ENCODE measurements at places on chromosomes 5 and 9.

GRCh38 chr5:112492291-112492690 is 73.2 kb upstream of the EPB41L4A start:
- DNase-seq, result peak; percentile 65

DNA sequence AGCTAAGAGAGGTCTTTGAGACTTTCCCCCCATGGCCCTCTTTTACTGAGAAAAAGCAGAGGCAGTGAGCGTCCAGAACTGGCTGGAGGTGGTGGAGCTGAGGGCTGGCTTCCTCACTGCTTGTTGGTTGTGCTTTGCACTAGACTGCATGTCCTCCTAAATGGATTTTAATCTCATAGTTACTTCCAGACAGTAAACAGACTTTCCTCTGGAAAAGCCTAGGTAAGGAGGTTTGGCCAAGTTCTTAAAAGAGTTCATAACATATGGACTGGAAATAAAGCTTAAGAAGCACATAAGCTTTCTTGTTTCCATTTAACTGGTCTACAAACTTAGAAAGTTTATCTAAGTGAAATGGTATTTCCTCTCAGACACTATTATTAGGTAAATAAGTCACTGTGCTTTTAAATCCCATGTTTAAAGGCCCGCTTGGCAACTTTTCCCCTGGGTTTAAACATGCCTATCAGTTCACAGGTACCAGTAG is 2.0 kb downstream of the ASPN start:
- DNase-seq, result no peak

DNA sequence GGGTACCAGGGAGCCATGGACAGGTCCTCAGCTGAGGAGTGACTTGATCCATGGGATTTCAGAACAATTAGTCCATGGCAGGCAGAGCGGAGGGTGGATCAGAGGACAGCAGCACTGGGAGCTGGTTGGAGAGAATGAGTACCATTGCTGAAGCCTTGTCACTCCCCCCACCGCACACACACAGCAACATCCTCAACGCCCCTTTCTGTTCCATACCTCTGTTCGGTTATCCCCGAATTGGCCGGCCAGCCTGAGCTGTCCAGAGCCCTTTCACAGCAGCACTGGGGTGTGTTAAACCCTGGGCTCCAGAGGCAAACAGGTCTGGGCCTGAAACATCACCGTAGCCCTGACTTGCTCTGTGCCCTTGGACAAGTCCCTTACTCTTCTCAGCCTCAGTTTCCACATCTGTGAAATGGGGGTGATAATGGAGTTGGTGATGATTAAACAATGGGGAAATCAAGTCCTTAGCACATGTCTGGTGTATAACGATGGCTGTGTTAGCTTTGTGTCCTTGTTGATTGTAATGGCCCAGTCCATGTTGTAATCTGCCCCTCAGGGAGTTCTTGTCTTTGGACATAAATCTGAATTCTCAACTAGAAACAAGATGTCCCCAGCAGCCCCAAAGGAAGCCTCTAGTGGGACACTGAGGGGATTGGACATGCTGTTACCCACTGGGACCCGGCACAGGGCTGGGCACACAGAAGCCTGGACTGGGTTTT is 16.9 kb downstream of the GSN start:
- no peak for DNase-seq

- no peak for DNase-seq
Measured at GRCh38 chr9:137785704-137786161, 91.8 kb upstream of the CACNA1B start.

- DNase-seq, result no peak
Measured at GRCh38 chr5:132447196-132447595, 43.4 kb downstream of the IRF1 start.

DNA sequence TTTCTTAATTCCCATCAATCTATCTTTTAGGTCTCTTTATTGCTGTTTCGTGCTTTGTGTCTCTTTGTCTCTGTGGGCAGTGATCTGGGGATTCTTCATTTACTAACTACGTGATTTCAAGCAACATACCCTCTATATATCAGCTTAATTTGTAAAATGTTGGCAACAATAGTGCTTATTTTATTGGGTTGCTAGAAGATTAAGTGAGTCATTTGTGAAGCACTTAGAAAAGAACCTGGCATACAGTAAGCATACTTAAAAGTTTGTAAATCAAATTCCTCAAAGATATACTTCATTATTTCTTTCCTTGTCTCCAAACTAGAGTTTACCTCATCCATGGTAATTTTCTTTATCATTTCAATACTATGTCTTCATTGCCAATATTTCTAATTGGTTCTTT is 669.7 kb downstream of the MAT2B start:
- no peak for DNase-seq

- DNase-seq, result no peak
Measured at GRCh38 chr9:30198463-30199309, 2185.8 kb upstream of the ACO1 start.

DNA sequence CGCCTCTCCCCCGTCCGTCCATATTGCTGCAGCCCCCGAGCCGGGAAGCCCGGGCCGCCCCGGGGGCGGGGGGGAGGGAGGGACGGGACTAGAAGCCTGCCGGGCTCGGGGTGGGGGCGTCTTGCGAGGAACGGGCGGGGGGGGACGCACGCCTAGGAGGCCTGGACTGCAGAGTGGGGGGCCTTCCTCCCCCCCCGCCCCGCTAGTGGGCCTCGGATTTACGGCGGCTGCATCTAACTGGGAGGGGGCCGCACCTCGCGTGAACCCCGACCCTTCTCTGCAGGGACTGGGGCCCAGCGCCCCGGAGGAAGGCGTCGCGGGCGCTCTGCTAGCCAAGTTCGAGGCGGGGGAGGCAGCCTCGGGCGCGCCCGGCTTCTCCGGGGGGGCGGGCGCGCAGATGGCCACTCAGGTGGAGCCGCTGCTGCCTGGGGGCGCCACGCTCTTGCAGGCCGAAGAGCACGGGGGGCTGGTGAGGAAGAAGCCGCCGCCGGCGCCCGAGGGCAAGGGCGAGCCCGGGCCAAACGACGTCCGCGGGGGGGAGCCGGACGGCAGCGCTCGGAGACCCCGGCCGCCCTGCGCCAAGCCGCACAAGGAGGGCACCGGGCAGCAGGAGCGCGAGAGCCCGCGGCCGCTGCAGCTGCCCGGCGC is at the start of gene LARP1:
TSS of gene LARP1 (plus strand) at position 17 of the 648 bp plus-strand sequence. CDS start at position 398, 381 bp downstream.
- peak; percentile 44 for DNase-seq

- no peak for DNase-seq
Measured at GRCh38 chr9:117826837-117827236, 122.6 kb downstream of the TLR4 start.

- no peak for DNase-seq
Measured at GRCh38 chr5:160618286-160618685, 196.6 kb downstream of the PTTG1 start.

- no peak for DNase-seq
Measured at GRCh38 chr5:131899686-131900085, 45.8 kb downstream of the MEIKIN start.

GRCh38 chr5:155839251-155840037 is 487.5 kb upstream of the SGCD start:
- DNase-seq, result no peak

GRCh38 chr5:115072266-115073064 is 97.2 kb downstream of the TRIM36 start:
- no peak for DNase-seq

GRCh38 chr9:89992326-89993198 is 387.8 kb downstream of the GADD45G start:
- no peak for DNase-seq

DNA sequence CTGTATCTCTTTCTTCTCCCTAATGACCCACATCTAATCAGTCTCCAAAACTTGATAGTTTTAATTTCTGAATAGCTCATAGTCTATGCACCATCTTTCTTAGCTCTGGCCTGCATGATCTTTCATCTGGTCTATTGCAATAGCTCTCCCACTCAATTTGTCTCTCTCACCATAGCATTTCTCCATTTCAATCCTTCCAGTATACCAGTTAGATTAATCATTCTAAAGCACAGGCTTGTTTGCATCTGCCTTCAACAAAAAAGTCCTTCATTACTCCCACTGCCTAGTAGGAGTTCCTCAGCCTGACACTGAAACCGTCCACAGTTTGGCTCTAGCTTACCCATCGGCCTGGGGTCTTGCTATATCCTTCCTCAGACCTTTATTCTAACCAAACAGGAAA is 344.9 kb downstream of the ENC1 start:
- no peak for DNase-seq

DNA sequence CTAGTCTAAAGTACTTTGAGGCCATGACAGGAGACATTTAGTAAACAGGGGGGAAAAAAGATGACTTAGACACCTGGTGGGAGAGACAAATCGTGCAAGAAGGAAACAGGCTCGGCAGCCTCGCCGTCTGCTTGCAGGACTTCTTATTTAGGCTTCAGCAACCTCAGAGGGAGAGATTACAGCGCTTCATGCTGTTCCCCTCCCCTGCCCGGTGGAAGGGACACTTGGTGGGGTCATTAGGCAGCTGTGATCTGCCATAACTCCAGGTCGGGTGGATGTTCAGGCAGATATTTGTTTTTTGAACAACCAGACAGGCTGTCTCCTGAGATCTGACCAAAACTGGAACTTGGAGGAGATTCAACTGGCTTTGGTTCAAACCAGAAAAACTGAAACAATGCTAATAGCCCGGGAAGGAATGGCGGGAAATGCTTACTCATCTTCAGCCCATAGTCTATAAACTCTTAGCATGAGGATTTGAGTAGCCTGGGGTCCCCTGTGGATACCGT is 38.1 kb upstream of the CD180 start:
- DNase-seq, result no peak

DNA sequence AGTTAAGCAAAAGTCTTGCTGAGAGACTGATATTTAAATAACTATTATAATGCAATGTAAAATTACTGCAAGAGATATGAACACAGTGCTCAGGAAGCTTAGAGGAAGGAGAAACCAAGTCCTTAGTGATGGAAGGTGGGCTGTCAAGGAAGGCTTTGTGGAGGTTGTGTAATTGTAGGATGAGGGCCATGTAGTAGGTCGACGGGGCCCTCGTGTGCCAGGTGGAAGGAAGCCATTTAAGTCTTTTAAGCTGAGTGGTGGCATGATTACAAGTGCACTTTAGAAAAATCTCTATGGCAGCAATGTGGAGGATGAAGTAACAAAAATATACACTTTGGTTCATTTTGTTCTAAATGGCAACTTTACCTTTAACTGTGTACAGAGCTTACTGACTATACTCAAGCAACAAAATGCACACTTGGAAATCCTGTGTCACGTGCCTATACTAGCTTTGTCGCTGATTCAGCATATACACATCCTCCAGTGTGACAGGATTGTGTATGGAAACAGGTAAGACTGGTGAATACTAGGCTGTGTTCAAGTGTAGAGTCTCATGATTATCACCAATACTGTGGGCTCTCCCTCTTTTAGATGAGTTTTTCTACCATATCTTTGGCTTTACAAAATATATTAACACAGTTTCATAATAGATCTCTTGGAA is 78.6 kb downstream of the TMC1 start:
- DNase-seq, result no peak

DNA sequence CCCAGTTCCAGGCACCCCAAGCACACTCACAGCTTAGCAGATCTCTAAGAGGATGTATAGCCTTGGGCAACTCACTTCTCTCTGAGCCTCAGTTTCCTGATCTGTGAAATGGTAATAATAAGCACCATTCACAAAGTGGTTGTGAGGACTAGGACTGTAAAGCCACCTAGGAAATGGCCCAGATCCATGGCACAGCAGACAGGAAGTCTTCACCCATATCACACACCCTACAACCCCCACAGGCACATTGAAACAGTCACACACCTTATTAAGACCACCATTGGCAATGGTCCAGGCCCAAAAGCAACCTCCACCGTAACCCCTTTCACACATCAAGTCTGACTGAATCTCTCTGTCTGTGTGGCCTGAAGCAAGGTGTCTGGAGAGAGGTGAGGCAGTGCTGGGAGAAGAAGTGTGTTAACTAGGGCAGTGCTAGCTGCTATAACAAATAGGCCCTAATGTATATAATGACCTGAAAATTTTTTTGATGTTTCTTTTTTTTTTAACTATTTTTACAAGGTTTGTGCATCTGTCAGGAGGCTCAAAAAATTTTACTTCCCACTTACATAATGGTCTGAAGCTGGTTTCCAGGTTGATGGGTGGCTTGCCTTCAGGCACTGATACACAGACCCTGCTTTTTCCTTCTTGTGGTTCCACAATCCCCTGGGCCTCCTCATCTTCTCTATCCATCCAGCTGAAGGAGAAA is 2.4 kb upstream of the RGS14 start:
- DNase-seq, result no peak

GRCh38 chr9:126043681-126044080 is 282.9 kb upstream of the MVB12B start:
- DNase-seq, result no peak

DNA sequence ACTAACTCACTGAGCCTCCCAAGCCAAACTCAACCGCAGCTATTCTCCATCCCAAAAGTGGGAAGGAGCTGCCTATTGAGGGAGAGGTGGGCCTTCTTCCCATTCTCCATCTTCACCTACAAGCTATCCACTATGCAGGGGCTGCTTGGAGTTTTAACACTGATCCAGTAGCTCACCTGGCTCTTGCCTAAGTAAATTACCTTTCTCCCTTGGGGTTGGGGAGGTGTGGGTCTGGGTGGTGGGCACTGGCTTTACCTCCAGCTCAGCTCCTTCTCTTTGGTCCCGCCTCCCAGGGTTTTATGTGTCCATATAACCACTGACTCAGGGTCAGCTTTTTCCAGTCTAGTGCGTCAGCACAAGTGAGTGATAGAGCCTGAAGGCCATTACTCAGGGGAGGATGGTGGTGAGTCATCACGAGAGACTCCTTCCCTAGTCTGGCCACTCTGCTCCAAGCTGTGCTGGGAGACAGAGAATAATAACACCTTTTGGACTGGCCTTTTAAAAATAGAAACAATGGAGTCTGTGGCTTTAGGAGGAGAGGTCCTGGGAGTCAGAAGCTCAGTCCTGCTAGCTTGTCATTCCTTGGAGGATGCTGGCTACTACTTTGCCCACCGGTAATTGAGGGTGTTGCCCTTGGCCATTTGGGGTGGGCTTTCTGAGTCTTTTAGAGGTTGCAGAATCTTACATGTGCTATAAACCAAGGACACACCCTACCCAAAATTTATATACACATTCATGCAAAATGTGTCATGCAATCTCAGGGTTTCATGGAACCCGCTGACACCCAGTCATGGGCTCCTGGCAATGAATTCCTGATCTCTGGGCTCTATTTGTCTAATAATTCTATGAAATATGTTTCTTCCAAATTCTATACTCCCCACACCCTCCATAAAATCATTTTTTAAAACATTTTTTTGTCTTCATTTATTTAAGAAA is 35.6 kb upstream of the ATP6V1G1 start:
- DNase-seq, result no peak

GRCh38 chr5:127589309-127590030 is 59.4 kb upstream of the CTXN3 start:
- no peak for DNase-seq

GRCh38 chr9:70692431-70692830 is 278.0 kb upstream of the KLF9 start:
- DNase-seq, result no peak

- no peak for DNase-seq
Measured at GRCh38 chr9:94649100-94649819, 9.9 kb upstream of the FBP1 start.

- no peak for DNase-seq
Measured at GRCh38 chr9:92159058-92159457, 43.8 kb upstream of the SPTLC1 start.

DNA sequence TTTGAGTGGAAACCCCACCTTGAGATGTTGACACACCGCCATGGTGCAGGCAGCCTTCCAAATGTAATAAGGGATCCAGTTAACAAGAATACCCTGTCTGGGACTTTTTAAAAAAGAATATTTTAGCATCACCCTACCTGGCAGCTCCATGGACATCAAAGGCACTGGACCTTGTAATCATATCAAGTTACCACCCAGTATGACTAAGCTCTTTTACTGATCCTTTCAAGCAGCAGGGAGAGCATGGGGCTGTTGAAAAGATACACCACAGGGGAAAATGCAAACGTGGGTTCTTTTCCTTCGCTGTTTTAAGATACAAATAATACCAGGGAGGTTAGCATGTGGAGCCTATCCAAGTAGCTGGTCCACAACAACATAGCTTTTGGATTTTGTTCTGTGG is 211.2 kb downstream of the SAXO1 start:
- no peak for DNase-seq

Data from endothelial cell (in vitro differentiated cells).